ENCODE measurements at places on chromosomes 2 and 18.

DNA sequence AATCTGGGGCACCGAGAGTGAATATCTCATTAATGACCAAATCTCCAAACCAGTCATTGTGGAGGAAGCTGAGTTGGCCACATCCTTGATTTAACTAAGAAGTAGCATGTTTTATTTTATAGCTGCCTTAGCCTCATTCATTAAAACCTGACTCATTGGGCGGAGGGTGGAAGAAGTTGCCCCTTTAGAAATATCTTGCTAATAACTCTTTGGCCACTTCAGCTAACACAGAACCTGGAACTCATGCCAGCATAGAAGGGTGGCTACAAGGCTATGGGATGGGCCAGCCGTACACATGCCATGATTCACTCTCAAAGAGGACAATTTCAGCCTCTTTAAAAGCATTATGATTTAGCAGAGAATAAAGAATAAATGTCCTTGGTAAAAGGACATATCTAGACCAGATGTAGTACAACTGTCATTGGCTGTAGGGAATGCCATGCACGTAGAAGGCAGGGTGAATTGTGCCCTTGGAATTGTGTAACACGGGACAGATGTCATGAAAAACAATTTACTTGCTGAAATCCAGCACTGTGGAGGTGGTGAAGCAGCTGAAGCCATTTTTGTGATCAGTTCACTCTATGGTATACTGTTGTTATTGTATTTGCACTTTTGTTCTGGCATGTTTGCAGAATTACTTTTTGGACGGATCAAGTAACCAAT lies 330.0 kb downstream of the PLCL1 start:
- DNase-seq = no peak

GRCh38 chr2:238808761-238809160 lies 39.1 kb upstream of the TWIST2 start:
- no peak for DNase-seq

GRCh38 chr2:85590950-85591349 lies 4.6 kb upstream of the RNF181 start:
- no peak for DNase-seq

- DNase-seq = no peak
These were observed 900.7 kb upstream of the SOX11 start for GRCh38 chr2:4791488-4791887.

DNA sequence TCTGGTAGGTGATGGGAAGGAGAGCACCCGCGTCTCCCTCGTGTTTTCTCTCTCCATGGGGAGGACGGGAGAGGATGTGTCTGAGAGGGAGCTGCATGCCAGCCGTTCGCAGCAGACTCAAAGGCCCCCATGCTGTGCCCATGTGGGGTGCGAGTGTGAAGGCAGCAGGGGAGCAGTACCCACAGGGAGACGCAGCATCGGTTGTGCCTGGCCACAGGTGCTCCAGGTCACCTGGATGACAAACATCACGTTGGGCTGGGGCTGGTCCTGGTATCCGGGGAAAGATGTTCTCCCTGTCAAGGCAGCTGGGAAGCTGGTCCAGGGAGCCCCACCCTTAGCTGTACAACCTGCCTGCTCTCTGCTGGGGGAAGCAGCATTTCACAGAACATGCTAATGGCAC lies 119.5 kb upstream of the SALL3 start:
- no peak for DNase-seq

DNA sequence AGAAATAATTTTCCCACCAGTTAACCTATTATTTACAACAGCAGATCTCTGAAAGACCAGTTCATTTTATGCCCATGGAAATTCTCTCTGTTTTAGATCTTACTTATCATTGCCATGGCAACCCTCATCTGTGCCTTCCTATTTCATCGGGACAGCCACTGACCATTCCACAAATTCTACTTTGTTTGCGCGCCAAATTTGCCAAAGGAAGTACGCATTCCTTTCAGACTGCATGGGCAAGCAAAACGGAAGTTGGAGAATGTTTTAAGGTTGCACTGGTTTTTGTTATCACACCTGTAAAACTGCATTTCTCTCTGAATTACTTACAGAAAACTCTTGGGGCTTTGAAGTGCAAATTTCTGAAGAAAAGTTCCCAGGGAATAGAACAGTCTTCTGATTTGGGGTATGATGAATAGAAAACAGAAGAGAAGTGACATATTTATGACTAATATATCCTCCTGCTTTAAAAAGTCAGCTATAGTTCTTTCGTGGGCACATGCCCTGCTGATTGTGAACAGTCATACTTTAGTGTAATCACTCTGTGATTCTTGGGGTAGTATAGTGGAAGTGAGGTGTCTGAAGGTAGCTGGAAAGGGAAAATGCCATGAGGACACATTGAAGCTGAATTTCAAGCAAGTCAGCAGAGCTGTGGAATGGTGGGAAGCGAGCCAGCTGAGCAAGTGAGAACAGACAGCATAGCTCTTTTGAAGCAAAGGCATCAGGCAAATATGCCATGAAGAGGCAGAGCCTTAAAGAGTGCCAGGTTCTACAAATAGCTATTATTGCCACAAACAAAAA lies 20.9 kb downstream of the NETO1 start:
- DNase-seq = no peak

- no peak for DNase-seq
These were observed 5.3 kb downstream of the MAP4K3 start for GRCh38 chr2:39431592-39432316.

DNA sequence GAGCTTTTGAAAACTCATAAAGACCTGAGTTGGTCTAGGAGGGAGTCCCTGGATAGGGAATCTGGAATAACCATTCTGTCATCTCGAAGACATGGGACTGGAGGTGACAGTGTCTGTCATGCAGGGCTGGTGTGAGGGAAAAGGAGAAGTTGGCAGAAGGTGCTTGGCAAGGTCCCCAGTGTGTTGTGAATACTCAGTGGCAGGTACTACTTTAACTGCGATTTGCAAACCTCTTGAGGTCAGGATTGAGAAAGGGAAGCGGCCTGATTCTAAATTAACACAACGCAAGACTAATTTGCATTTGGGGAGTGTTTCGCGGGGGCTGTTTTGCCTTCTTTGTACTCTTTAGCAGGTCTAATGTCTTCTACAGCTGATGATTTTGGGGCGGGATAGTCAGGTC lies 77.0 kb upstream of the TMEM200C start:
- no peak for DNase-seq

- DNase-seq = no peak
These were observed 62.1 kb downstream of the NUP35 start for GRCh38 chr2:183186296-183186695.

- no peak for DNase-seq
These were observed 111.0 kb upstream of the MAP3K20 start for GRCh38 chr2:172964511-172965139.

DNA sequence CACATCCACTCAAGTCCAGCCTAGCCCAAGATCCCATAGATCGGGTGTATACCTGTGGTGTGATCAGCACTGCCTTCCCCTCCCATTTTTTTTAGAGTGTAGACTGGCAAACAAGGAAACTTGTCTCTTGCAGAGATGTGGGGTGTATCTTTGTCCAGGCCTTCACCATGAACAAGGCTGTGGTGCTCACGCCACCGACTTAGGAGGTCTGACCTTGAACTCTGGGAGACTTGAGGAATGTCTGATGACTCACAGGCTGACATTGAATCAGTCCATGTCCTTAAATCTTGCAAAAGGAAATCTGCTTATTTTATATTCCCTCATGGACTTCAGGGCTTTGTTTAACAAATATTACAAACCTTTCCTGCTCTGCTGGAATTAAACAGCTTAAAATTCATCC lies 4.5 kb upstream of the CTIF start:
- no peak for DNase-seq

DNA sequence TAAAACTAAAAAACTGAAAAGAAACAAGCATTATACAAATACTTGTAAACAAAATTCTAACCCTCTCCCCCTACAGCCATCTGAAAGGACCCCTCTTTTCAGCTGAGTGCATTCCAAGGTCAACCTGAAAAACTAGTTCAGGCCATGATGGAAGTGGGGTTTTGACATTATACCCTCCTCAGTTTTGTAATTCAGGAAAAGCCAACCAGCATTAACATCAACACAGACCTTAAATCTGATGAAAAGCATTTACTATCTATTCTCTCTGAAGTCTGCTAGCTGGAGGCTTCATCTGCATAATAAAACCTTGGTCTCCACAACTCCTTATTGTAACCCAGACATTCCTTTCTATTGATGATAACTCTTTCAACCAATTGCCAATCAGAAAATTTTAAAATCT lies 302.2 kb downstream of the CNTNAP5 start:
- no peak for DNase-seq

- DNase-seq = no peak
These were observed 188.7 kb upstream of the SATB2 start for GRCh38 chr2:199646439-199646838.

- DNase-seq = no peak
These were observed 40.1 kb upstream of the SNORC start for GRCh38 chr2:232829988-232830387.

DNA sequence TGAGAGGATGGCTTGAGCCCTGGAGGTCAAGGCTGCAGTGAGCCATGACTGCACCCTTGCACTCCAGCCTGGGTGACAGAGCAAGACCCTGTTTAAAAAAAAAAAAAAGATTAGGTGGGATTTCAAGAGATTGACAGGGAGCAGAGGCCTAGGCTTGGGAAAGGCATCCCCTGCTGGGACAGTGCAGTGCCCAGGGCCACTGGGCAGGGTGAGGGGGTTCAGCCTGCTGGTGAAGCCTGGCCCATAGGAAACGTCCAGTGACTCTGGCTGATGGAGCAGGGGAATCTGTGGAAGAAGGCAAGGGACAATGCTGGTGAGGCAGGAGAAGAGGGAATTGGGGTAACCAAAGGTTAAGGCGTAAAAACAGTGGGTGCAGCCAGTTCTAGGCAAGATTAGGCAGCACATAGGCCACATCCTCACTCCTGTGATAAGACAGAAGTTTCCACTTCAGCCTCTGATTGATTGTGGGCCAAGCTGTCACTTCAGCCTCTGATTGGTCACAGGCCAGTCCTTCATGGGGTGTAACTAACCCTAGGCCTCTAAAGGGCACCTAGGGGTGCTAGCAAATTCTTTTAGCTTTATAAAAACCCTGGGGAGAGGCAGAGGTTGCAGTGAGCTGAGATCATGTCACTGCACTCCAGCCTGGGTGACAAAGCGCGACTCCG lies 128.6 kb downstream of the MSH2 start:
- no peak for DNase-seq

DNA sequence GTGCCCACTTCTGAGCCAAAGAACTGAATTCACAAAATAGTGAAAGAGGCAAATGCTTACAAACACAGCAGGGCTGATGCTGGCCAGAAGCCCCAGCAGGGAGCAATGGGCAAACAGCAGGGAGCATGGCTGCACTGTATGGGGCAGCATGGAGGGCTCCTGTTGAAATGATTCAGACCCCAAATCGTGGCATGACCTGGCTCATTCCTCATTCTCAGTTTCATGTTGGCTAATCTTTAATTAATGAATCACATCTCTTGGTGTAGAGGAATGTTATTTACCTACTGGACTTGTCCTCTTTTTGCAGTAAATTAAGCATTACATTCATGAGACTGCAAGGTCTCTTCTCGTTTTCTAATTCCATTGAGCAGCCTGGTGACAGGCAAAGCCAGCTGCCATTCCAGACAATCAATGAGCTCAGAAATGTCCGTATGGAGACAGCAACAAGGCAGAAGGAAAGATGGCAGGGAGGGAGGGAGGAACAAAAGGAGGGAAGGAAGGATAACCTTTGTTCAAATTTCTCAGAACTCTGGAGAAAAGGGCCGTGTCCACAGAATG lies 84.9 kb upstream of the ST8SIA3 start:
- DNase-seq = no peak
